Stimulated activated CD4-positive, alpha-beta T cell treated with anti-CD3 and anti-CD28 coated beads, Interleukin-4, amount 100 ng/mL, for 4 hours (primary cell): ENCODE measurements at places on chromosomes 4 and X.

DNA sequence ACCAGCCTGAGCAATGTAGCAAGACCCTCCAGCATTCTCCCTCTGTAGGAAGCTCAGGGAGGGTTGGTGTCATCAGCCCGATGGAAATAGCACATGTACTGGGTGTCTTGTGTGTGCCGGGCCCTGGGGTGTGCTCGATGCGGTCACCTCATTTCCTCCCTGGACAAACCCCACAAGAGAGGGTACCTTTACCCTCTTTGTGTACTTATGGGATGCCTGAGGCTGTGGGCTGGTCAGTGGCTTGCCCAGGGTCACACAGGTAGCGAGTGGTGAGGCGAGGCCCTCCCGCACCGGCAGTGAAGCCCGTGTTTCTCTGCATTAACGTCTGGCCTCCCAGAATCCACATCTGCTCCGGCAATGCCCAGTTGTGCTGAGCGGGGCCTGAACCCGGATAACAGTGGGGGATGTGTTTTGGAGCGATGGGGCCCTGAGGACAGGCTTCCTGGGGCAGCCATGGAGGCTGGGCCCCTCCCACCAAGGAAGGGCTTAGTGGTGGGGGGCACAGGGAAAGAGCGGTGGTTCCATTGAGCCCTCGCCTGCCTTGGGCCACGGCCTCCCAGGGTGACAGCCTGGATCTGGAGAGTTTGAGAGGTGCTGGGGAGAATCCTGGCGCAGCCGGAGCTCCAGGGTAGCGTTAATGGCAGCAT lies 8.1 kb downstream of the PSAPL1 start:
- no peak for DNase-seq

GRCh38 chrX:18855919-18856644 lies 127.8 kb downstream of the PHKA2 start:
- DNase-seq: no peak

GRCh38 chr4:45693746-45694145 lies 430.1 kb downstream of the GABRG1 start:
- DNase-seq: no peak

- DNase-seq: no peak
These were observed 555.0 kb downstream of the MID1IP1 start for GRCh38 chrX:39356119-39356807.

DNA sequence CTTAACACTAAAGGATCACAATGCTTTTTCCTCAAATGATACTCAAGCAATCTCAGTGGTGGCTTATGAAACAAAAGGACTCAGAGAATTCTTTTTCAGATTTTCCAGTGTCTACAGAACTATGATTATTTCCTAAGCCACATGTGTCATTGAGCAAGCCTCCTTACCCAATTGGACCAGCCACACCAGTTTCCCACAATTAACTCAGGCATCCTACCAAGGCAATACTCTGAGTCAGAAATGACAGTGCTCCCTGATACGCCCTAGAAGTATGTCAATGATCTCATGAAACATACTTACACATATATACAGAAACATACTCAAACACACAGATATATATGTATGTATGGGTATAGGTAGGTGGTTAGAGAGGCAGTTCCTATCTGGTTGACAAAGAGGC lies 4.8 kb downstream of the ADAMTS3 start:
- no peak for DNase-seq

DNA sequence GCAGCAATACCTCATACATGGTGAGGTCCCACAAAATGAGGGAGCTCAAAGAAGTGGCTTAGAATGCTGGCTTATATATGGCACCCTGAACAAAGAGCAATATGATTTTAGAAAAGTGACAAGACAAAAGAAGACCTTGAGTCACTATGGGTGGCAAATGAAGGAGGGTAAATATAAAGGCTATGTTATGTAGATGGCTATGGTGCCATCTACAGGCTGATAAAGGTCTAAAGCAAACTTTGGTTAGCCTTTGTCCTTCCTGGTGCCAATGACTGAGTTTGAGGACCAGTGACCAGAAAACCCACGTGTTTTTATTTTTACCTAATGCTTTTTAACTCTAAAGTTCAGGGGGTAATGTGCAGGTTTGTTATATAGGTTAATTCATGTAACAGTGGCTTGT lies 151.8 kb downstream of the CCNG2 start:
- no peak for DNase-seq

DNA sequence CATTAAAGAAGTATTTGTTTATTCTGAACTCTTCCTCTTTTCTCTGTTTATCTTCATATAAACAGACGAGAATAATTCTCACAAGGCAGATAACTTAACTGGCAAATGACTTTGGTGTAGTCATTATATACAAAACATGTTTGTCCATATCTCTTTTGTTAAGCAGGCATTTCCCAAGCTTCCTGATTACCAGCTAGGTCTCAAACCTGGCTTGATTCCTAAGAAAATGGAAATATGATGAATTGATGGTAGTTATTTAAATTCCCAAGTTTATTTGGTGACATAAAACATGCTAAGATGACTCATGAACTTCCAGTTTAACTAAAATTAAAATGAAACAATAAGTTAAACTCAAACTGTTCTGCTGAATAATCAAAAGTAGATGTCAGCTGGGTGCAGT lies 96.8 kb downstream of the ARSJ start:
- no peak for DNase-seq

DNA sequence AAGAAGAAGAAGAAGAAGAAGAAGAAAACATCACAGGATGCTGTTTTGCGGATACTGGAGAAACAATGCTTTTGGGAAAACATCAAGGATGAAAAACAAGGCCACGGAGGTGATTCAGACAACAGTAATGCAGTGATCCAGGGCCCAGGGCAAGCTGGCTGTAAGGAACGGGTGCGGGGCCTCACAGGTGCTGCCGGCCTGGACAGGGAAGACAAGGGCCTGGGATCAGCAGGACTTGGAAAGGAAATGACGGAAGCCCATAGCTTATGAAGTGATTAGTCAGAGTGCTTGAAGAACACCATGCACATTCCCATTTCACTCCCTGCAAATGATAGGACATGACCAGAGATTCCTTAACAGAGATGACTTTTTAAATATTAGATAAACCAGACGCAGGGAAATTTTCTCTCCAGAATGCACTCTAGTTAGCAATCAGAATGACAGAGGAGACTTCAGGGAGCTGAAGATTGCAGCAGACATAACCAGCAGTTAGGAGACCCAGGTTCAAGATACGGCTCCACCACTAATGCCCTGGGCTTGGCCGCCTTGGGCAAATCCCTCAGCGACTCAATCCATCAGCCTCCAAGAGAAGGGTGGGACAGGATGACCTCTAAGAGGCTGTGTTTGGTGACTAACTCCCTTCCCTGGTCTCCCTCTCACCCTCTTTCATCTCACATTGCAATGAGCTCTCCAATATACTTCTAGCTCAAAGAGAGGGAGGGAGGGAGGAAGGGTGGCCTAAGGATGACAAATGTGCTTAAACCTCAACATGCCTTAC lies 54.1 kb downstream of the APBB2 start:
- DNase-seq: no peak

- peak; percentile 10 for DNase-seq
These were observed 473 bp upstream of the BCLAF3 start for GRCh38 chrX:19991350-19991718.

- no peak for DNase-seq
These were observed 24.3 kb downstream of the SHROOM3 start for GRCh38 chr4:76459291-76459723.

DNA sequence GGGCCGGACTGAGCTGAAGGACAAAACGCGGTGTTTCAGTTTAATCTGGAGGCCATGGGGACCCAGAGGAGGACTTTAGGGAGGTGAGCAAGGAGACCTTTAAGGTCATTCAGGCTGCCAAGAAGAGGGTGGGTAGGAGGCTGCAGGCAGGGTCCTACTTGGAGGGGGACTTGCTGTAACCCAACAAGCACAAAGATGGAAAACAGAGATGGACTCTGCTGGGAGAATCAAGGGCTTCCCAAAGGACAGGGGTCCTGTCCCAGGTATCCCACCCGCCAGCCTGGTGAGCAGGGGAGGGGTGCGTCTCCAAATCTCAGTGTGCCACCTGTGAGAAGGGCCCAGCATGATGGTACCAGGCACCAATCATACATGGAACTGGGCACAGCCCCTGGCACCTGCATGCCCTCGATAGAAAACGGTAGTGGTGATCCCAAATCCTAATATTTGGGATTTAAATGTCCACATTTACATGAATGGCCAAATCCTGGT lies 3.9 kb upstream of the HAUS3 start:
- no peak for DNase-seq

- no peak for DNase-seq
These were observed 22.8 kb downstream of the GPAT3 start for GRCh38 chr4:83558680-83559079.

DNA sequence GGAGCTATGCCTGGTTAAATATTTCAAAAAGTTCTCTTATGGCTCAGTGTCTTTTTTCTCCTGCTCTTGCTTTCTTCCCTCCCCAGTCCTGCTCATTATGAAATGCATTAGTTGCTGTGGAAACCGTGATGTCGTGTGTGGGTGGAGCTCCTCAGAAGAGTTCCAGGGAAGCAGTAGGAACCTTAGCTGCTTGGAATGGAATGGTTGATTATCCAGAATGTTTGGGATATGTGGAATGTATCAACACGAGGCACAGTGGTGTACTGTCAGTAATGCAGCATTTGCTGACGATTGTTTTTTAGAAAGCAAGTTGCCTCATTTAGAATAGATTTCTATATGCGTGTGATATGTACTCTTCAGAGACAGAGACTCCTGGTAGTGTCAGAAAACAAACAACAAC lies 333.2 kb downstream of the ARHGAP10 start:
- no peak for DNase-seq

DNA sequence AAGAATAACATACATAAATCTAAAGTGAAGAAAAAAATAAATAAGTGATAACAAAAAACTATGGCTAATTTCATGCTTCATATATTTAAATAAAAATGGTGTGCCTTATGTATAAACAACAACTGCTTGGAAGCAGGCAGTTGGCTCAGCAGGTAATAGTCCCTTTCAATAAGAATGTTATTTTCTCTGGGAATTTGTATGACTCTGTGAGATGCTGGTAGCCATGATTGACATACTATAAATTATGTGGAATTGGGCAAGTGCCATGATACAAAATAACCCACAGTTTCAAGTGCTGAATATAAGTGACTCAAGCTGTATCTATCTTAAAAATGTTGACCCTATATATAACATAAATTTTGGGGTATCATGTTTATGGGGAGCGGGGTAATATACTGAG lies 546.5 kb downstream of the SPOCK3 start:
- no peak for DNase-seq

- no peak for DNase-seq
These were observed 1.0 kb upstream of the OTOP1 start for GRCh38 chr4:4227510-4228355.

GRCh38 chrX:119706616-119707015 lies 13.6 kb upstream of the SEPTIN6 start:
- DNase-seq: no peak

GRCh38 chrX:97310373-97310772 lies 426.7 kb downstream of the RPA4 start:
- DNase-seq: no peak

DNA sequence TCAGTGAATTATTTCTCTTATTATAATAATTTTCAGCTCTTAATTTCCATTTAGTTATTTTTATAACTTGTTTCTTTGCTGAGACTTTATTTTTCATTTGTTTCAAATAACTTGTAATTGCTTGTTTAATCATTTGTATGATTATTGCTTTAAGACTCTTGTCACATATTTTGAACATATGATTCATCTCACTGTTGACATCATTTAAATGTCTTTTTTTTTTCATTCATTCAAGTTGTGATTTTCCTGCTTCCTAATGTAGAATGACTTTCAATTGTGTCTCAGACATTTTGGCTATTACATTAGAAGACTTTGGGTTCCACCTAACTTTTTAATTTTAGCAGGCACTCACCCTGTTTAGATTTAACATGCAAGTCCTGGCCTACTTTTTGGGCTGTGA lies 234.8 kb upstream of the DIPK2B start:
- no peak for DNase-seq

DNA sequence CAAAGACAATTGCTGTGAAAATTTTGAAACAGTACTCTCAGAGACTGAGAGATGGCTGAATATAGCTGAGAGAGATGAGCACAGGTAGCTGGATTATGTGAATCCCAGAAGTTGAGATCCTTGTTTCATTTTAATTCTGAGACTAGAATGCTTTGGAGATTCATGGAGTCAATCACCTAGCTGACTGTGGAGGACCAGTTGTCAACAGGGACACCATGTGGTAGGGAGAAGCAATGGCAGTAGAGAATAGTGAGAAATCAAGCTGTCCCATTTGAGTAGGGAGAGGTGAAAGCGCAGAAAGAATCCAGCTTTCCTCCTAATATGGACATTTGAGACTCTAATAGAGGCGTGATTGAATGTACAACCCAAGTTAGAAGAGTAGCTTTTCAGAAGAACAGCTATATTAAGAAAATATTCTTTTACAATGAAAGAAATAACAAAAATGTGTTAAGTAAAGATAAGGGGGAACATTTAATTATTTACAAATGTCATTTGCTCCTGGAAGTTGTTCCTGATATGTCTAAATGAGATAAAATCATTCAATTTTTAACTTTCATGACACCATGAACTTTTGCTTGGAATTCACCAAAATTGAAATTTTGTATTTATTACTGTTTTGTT lies 30.3 kb upstream of the GLRB start:
- no peak for DNase-seq

DNA sequence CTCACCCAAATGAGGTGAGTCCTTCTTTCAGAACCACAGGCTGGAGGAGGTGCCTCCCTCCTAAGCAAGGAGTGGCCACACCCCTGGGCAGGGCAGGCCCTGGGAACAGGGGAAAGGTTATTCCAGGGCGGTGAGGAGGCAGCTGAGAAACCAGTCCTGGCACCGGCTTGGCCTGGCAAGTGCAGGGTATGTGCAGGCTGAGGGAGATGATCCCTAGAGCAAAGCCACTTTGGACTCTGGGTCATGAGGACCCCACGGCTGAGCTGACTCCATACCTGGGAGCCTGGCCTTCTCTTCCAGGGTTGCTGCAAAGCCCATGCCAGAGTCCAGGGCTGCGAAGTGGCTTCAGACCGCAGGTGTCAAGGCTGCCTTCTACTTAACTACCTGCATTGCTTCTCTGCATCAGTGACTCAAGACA lies 49.5 kb upstream of the HELT start:
- no peak for DNase-seq

DNA sequence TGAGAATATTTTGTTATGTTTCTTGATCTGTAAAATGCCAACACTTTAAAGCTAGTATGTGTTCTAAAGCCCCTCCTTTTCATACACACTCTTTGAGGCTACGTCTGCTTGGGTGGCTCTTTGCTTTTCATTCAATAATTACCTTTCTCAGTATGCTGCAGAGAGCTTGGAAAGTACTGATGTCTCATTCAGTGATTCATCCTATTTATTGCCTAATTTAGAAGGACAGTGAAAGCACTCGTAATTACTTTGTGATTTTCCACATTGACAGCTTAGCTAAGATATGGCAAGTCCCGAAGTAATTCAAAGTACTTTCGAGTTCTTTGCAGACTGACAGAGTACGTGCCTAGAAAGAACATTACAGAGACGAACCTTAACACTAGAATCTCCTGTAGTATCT lies 57.2 kb downstream of the BMP15 start:
- no peak for DNase-seq

- no peak for DNase-seq
These were observed 349.8 kb upstream of the KLHL4 start for GRCh38 chrX:87167841-87168240.

- DNase-seq: no peak
These were observed 319.8 kb upstream of the SLC7A11 start for GRCh38 chr4:138561906-138562305.
